GM13976 (cell line): ENCODE measurements at places on chromosomes 7 and 10.

DNA sequence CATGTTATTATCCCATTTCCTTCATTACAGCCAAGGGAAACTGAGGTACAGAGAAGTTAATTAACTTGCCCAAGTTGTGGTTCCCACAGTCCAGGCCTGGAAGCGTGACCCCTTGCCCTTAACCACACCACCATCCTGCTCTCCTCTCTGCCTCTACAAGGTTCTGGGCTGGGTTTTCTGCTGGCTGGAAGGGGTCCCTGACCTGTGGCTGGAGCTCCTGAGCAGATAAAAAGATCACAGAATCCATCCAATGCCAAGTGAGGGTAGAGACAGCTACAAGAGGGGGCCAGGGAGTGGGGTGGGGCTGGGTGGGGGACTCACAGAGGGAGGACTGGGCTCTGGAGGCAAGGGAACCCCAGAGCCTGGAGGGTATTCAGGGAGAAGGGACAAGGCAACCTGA lies 9.7 kb downstream of the ASB10 start:
- no peak for DNase-seq

DNA sequence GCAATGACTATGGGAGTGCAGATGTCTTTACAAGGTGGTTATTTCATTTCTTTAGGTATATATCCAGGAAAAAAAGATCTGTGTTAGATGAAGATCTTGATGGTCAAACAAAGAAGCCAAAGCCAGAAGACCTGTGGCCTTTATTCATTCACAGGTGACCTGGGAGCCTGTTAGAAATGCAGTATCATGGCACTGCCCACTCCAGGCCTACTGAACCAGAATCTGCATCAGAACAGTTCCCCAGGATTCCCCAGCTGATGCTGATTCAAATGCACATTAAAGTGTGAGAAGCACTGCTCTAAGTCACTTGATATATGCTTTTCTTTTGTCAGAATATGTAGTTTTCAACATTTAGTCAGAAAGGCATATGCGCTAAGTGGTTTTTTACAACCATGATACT lies 251.1 kb downstream of the IPMK start:
- DNase-seq, result no peak

GRCh38 chr7:129797214-129797789 lies 155.5 kb downstream of the UBE2H start:
- DNase-seq, result no peak

DNA sequence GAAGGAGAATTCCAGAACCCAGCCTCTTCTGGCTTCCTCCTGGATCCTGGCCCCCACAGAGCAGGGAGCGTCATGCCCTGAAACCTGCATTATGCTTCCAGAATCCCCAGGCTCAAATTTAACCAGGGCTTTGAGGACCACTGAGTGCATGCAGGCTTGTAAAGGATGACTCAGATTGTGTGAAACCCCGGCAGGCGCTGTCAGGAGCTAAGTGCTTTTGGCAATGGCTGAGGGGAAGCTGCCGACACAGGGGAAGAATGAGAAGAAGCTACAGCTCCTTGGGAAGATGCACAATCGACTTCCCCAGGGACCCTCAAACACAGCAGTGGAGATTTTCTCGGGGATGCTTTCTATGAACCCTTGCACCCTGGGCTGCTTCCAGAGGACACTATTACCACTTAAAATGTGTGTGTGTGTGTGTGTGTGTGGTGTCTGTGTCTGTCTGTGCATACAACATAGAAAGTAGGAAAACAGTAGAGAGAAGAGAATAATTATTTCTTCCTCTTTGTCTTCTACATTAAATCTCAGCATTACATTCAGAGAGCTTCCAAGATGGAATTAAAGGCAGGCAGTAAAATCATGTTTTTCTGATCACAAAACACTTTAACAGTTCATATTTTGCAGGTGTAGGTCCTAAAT lies 183.5 kb upstream of the INHBA start:
- no peak for DNase-seq

DNA sequence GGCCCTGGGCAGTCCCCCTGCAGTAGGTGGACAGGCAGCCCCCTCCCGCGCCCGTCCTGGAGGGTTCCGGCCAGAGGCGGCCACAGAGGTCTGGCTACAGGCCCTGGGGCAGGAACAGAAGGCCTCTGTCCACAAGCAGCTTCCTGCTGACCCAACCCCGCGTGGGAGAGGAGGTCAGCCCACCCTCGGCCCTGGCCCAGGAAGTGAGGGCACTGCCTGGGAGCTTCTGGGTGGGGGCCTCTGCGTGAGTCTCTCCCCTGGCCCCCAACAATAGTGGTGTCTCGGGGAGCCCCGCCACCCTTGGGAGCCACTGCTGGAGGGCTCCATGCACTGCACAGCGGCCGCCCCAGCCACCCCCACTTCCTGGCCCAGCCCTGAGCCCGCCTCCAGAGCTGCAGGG lies 4.7 kb downstream of the MICALL2 start:
- DNase-seq, result no peak

GRCh38 chr7:115965796-115966475 lies 64.6 kb downstream of the TFEC start:
- no peak for DNase-seq

GRCh38 chr7:130845581-130846085 lies 111.6 kb upstream of the KLF14 start:
- no peak for DNase-seq

GRCh38 chr10:111281516-111281915 lies 204.7 kb downstream of the ADRA2A start:
- DNase-seq, result no peak

GRCh38 chr7:151385626-151386300 lies 24.1 kb downstream of the WDR86 start:
- DNase-seq, result no peak

DNA sequence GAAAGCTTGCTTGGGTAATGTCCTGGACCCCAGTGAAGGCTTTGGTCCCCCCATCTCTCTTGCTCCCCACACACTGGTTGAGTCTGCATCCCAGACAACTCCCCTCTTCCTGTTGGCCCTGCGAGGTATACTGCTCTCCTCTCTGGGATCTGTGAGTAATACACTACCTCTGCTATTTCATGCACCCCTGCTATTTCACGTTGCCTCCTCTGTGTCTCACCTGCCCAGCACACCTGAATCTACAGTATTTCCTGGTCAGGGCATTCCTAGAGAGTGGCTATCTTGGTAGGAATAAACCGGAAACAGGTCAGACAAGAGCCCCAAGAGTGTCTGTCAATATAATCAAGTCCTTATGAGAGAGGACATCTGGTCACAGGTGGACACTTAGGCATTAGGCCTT lies 114.3 kb upstream of the ODAD2 start:
- no peak for DNase-seq

- DNase-seq, result no peak
Measured at GRCh38 chr10:125118011-125118611, 42.3 kb downstream of the CTBP2 start.

DNA sequence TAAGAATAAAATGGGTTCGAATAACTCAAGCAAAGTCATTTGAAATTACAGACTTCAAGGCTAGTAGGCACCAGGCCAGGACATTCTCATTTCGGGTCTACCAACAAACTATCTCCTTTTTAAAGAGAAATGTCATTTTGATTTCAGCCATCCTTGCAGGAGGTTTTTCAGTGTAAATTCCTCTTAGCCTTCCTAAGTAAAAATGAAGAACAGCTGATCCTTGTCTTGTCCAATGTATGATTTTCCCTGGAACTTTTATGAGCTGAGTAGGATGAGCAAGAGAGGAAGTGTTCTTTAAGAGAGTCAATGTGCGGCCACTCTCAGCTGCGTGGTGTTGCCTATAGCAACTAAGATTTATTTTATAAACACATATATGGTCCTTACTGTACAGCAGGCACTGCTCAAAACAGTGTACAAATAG lies 110.1 kb downstream of the PLCE1 start:
- DNase-seq, result no peak

GRCh38 chr7:20226860-20227259 lies 9.7 kb upstream of the MACC1 start:
- DNase-seq, result no peak

GRCh38 chr7:137120690-137121089 lies 222.8 kb downstream of the PTN start:
- DNase-seq, result no peak

- no peak for DNase-seq
Measured at GRCh38 chr10:46033602-46034011, 3.2 kb upstream of the NCOA4 start.
